ENCODE measurements at places on chromosomes 3 and 15.

- DNase-seq, result no peak
Measured at GRCh38 chr3:47663630-47664240, 85.1 kb upstream of the CSPG5 start.

DNA sequence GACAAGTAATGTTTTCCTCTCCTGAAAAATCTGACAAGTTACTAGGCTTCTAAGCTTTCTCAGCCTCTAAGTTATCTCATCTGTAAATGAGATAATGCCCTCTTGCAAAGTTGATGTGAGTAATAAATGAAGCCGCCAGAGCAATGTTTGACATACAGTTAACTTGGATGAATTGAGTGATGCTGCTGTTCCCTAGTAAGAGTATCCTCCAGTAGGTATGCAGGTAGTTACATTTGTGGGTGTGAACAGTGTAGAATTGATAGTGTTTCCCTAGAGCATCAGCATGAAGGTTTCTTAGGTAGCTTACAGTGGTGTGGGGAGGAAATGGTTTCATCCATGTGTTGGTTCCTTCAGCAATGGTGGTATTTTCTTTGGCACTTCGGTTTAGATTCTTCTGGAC lies 3.4 kb downstream of the ATP2C1 start:
- no peak for DNase-seq

DNA sequence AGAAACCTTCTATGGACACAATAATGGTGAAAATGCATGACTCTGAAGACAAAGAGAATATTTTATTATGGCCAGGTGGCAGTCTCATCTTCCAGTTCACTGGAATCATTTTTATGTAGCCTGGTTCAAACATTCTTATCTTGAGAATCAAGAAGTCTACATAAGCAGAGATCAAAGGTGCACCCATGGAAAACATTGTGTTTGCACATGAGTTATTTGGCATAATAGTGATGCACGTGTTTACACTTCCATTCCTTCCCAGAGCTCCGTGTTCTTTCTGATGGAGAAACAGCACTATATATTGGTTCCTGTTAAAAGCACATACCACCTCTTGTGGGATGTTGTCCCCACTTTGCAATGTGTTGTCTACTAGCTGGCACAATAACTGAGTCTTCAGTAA lies 572.2 kb downstream of the GRM7 start:
- no peak for DNase-seq

GRCh38 chr15:68389936-68390817 lies 41.8 kb downstream of the ITGA11 start:
- DNase-seq, result peak; percentile 15

GRCh38 chr3:137763594-137763938 lies 549 bp upstream of the SOX14 start:
- DNase-seq, result no peak

DNA sequence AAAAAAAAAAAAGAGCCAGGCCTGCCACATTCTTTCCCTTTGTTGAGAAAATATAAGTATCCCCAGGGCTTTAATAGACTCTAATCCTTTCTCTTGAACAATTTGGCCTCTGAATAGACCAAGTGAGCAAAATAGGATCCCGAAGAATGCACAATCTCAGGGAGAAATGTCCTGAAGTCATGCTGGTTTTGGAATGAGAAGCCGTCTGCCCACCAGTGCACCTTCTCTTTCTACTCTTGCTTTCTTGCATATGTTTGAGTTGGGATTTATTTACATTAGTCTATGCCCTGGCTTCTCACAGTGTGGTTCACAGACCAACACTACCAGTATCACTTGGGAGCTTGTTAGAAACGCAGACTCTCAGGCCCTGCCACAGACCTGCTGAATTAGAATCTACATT lies 153.0 kb downstream of the ZNF621 start:
- DNase-seq, result no peak

DNA sequence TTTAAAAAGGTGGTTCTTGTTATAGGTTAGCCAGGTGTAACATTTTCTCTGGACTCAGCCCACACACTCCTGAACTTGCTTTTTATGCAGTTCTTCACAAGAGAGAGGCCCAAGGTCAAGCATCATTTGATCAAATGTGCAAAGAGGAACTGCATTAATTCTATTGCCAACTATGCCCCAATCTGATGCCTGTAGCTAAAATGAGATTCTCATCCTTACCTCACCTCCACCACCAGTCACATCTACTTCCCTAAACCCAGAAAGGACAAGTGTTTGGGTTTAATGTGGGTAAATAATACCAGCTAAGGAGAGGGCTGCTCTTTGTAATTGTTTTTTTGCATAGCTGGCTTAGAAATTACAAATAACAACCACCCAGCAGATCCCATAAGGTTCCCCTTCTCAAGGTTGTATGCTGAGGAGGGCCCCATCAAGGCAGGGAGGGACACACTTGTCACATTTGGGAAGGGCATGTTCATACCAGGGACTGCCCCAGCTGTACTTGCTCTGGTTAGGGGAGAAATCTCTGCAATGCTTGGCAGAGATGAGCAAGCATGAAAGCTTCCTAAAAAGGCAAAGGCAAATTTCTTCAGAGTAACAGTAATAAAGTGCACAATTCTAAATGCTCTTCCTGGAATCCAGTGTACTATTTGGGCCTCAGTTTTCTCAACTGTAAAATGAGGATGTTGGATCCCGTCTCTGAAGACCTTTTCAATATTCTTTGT lies 76.2 kb downstream of the TGFBR2 start:
- no peak for DNase-seq

DNA sequence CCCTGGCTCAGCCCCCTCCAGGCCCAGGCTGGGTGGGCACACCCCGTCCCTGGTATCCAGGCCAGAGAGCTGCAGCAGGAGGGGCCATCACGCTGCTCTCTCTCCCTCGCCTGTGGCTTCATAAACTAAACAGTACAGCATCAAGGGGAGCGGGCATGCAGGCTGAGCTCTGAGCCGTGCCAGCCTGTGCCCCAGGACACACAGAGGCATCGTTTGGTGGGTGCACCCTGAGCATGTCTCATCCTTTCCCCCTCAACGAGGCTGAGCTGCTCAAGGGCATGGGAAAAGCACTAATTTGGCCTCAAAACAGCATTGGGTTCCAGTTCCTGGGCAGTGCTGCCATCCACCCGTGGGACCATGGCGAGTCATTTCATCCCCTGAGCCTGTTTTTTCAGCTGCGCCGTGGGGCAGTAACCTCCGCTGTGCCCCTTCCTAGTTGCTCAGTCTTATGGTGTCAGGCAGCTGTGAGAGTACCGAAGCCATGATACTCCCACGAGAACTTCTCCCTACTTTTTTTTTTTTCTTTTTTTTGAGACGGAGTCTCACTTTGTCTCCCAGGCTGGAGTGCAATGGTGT lies 79.6 kb downstream of the CPN2 start:
- peak; percentile 78 for DNase-seq
